ENCODE measurements at places on chromosomes 12 and 14.
A peak's percentile ranks its signal among the peaks of the same experiment; 100 is the strongest.

GRCh38 chr12:69331909-69332684 is 16.1 kb upstream of the LYZ start:
- no peak for DNase-seq

DNA sequence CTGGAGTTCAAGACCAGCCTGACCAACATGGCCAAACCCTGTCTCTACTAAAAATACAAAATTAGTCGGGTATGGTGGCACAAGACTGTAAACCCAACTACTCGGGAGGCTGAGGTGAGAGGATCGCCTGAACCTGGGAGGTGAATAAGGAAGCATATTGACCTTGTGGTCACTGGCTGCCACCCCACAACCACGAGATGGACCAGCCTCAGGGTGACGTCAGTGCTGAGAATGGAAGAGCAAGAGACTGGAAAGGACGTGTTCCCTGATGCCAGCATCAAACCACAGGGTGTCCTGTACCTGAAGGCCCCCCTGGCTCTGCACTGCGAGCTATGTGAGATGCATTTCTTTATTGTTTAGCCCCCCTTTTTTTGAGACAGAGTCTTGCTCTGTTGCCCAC is 45.9 kb upstream of the BDKRB2 start:
- DNase-seq, result no peak

DNA sequence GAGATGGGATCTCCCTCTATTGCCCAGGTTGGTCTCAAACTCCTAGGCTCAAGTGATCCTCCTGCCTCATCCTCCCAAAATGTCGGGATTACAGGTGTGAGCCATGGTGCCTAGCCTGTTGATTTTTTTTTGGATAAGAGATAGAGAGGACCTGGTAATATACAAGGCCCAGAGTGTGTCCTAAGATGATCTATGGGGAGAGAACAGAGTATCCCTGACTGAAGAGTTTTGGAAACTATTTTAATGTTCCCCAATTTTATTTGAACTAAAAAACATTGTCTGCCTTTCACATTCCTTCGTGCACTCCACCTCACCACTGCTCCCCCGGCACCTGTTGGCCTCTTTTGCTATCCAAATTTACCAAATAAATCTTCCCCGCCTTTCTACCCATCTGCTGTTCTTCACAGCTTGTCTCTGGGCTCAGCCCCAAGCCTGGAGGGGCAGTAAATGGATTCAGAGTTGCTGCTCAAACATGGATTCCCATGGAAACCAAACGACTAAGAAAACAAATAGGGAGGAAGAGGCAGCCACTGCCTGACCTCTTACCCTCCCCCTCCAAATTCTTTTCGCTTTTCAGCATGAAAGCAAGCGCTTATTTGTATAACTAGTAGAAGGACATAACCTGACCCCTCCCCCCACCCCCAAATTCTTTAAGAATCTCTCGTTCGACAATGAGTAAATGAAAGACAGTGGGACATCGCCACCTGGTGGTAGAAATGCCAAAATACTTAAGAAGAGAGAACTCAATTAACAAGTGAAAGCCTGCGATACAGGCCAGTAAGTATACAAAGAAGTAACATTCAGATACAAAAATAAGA is 22.6 kb downstream of the OR10G3 start:
- DNase-seq, result peak; percentile 55

- no peak for DNase-seq
Measured at GRCh38 chr12:26539131-26539530, 293.9 kb downstream of the ITPR2 start.

DNA sequence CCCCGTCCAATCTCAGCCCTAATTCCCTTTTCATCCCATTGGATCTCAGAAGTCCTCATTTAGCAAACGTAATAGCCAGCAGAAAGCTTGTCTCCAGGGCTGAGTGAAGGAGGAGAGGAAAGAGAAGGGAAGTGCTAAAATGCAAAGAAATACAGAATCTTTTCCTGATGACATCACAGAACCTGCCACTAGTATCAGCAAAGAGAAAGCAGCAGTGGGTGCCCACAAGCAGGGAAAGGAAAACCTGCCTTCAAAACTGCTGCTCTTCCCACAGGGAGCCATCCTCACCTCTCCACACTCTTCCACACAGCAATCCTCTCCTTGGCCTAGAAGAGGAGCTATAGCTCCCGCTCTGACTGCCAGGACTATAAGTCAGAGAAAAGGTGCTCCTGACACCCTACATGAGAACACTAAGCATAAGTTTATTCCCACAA is 11.3 kb downstream of the MED13L start:
- no peak for DNase-seq

DNA sequence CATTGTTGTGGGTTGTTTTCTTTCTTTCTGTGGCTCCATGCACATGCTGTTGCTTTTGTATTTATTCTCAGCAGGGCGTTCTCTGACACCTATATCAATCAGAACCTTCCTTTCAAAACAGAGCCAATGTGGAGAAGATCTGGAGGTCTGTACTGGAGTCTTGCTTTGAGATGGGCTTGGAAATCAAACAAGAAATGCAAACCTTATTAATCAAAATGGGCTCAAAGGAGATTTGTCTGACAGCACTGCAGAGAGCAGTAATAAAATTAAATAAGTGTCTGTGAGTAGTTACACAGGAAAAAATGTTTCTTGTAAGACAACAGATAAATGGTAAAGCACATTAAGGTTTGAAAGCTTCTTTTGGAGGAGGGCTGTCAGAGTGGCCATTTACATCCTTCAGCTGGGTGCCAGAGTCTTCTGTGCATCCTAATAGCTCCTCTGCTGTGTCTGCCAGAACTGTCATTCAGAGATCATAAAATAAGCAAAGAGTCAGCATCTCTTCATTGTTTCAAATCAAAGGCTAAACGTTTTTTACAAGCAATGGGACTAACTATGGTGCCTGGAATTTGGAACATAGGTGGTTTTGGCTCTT is 414.3 kb downstream of the NAV3 start:
- no peak for DNase-seq

GRCh38 chr12:108326254-108326750 is 12.8 kb downstream of the CMKLR1 start:
- no peak for DNase-seq

DNA sequence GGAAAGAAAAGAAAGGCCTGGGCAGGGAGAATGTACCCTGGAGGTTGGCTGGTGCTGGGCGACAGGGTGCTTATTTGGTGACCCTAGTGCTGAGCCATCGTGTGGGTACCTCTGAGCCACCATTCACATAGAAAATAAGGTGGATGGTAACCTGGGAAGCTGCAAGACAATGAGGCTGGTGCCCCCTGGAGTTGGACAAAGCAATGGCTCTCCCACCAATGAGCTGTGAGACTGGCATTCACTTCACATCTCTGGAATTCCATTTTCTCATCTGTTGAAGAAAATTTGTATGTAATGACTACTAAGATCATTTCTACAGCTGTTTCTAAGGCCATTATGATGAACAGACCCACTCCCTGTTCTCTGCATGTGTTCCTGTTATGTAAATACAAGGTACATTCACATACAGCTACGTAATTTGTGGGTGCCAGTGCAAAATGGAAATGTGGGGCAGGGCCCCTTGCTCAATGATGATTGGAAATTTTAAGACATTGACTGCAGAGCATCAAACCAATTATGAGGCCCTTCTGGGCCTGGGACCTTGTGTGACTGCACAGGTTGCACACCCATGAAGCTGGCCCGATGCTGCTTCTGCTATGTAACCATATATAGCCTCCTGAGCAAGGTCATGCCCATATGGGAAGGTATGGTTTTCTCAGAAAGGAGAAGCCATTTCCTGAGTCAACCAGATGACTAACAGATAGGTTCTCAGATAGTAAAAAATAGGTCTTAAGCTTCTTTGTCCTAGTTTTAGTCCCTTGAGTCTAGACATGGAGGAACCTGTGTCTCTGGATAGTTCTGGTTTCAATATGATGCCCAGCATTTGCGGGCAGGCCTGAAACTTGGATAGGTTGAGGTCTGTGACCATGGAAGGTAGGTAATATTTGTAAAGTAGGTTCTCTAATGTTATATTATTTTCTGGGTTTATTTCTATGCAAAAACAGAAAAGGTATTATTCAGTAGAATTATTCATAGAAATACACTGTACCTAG is 63.4 kb upstream of the IGF1 start:
- no peak for DNase-seq

- no peak for DNase-seq
Measured at GRCh38 chr12:110576504-110576903, 6.6 kb downstream of the PPTC7 start.

DNA sequence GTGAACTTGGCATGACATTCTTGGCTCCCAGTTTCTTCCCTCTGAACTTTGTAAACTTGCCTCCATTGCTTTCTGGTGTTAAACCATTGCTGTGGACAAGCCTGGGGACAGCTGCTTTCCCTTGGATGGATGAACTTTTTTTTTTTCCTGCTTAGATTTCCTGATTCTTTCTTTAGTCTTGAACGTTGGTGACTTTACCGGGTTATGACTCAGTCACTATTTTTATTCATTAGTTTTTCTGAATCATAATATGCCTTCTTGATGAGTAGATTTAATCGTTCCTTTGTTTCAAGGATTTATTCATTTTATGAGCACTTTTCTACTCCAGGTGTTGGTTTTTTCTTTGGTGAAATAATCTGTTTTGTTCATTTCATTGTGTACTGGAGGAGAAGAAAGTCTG is 155.0 kb upstream of the RTL1 start:
- DNase-seq, result no peak

GRCh38 chr12:2633176-2633824 is 161.5 kb upstream of the FKBP4 start:
- DNase-seq, result no peak

DNA sequence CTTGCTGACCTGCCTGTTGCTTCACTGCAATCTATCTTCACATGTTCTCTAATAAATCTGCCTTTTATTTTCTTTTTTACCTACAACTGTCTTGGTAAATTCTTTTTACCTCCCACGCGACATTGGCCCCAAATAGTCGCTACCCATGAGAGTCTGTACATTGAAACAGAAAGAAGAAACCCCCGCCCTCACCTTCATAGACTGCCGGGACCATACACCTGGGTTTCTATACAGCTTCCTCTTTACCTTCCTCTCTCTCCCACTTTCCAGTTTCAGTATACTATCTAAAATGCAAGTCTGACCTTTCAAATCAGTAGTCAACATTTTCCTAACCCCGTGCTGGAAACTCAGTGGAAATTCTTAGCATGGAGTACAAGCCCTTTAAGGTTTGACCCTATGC is 4.8 kb downstream of the SLC8A3 start:
- DNase-seq, result no peak

DNA sequence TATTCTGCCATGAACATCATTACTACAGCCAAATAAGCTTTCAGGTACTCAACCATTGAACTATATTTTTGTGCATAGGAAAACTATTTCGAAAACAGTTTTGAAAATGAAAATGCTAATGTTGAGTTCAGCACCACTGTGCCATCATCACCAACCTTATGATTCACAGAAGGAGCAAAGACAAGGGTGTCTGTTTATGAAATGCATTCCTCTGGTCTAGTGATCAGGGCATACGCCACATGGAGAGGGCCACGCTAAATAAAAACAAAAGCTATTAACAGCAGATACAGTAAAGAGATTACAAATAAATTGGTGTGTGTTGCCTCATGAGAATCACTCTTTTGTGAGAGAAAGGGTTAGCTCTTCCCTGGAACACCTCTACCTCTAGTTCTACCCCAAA is 43.2 kb upstream of the BMAL2 start:
- no peak for DNase-seq

- no peak for DNase-seq
Measured at GRCh38 chr12:47155457-47156166, 75.9 kb upstream of the AMIGO2 start.

GRCh38 chr12:127290251-127290650 is 976.7 kb upstream of the TMEM132C start:
- DNase-seq, result no peak

DNA sequence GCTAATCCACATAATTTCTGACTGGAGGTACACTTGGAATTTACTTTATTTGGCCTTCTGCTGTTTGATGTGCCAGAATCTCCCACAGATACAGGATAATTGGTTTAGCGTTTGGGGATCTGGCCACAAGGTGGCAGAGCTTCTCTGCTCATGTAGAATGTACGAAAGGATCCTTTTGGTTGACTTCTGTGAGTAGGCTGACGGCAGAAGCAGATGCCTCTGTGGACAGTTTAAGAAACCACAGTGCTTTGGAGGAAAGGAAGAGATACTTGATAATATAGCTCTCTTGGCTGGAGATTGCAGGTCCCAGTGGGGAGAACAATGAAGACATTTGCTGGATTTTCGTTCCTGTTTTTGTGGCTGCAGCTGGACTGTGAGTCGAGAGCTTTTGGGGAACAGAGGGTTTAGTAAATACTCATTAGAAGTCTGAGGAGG is 75.3 kb upstream of the OR4E1 start:
- DNase-seq, result no peak

DNA sequence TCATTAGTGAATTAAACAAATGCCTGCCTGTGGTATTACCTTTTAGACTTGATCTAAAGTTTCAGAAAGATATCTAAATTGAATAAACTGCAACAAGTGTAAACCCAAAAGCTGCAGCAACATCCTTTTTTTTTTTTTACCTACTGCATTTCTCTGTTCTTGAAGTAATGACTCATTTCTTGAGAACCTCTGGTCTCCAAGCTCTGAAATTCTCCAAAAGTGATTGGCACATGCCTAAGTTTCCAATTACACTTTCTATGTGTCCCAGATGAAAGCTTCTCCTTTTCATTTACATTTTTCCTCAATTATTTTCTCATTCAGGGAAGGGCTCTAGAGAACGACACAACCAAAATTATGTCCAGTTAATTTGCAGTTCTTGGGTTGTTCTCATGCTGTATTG is 435.2 kb upstream of the DCN start:
- no peak for DNase-seq

DNA sequence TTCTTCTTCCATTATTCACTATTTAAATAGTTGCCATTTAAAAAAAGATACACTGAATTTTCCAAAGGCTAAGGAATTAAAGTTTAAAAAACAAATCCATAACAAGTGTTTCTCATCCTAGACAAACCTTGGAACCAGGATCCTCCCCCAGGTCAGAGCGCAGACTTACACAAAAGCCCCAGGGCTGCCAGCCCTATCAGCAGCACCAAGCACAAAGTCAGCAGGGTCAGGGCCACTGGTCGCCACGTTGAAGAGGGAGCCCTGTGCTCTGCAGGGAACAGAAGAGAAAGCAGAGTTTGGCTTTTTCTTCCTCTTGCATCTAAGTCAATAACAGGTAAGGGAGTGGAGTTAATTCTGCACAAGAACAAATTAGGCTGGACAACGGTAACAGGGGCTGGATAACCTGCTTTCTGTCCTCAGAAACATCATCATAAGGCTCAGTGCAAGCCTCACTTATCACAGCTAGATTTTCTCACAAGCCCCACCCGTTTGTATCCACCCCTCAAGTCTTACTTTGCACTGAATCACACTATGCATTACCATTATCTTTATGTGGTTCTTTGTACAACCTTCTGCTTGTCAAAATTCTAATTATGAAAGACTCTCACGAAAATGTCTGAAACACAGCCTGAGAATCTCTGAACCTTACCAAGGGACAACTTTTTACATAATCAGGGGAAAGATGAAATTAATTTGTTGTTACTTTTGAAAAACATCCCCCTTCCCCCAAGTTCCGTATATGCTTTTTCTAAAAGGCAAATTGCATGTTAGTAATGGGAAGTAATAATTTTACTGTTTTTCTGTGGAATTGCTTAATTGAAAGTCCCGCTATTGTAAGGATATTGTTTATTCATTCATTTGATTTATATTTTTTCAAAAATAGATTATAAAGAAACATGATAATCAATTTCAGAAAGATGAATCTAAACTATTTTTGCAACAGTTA is 9.6 kb downstream of the CLEC1A start:
- no peak for DNase-seq

GRCh38 chr14:65412856-65413738 is 567 bp downstream of the FUT8 start:
- DNase-seq, result no peak

- DNase-seq, result no peak
Measured at GRCh38 chr12:89529738-89530137, 3.9 kb upstream of the POC1B start.
